Vagina (tissue), 2 donors: ENCODE measurements at places on chromosomes 4 and X.

DNA sequence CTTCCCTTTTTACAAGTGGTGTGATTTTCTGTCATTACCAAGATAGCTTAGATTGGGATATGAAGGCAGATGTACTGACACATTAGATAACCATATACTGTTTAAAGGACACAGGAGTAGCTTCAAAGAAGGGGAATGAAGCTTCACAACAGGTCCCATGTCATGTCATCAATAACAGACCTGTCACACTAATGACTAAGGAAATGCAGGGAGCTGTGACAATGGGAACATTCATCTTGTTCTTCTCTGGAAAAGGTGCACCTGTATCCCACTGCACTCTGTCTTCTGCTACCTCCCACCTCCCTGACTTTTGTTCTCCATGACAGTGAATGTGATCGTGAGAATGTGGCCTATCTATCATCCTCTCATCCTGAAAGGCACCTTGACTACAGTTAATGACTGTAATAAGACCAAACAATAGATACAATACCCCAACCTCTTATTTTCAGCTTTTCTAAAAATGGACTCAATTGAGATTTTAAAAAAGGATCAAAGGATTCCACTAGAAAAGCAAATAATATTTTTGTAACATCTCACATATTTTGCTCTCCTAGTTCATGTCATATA, 472.5 kb downstream of the STPG2 start:
- no peaks in the 10 kb centered on the region for H3K36me3 ChIP-seq
- DNase-seq: no peak
- no peaks in the 10 kb centered on the region for H3K27me3 ChIP-seq
- H3K27ac ChIP-seq: no peak overlapping the region
- H3K4me3 ChIP-seq: no peak overlapping the region
- H3K4me1 ChIP-seq: no peaks in the 10 kb centered on the region

DNA sequence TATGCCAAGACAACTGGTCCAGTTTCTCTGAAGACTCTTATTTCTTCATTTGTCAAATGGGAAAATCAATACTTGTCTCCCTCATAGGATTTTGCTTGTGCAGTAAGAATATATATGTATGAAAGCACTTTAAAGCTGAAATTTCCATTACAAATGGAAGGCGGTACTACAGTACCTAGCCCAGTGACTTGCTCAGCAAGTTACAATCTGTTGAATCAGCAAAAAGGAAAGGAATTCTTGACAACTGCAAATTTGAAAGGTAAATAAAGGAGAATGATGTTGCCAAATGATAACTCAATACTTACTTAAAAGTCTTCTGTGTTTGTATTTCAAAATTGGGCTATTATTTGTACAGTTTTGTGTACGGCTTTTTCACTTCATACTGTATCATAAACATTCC, 71.1 kb downstream of the PKD2 start:
- no peaks in the 10 kb centered on the region for H3K4me1 ChIP-seq
- peaks cover 4% of the 10 kb centered on the region for H3K36me3 ChIP-seq
- no peak overlapping the region for H3K4me3 ChIP-seq
- no peak overlapping the region for H3K27ac ChIP-seq
- no peaks in the 10 kb centered on the region for H3K27me3 ChIP-seq
- no peak for DNase-seq

DNA sequence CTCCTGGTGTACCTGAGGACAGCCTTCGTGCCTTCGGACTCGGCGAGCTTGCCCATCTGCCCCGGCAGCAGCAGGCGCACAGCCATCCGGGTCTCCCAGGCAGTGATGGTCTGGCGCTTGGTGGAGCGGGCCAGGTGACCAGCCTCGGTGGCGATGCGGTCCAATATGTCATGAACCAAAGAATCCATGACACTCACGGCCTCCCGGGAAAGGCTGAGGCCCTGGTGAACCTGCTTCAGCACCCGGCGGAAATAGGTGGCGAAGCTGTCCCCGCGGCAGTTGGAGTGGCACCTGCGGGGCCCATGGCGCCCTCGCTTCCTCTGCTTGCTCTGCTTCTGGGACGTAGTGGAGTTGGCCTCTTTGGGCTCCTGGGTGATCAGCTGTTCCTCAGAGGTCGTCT, 350 bp downstream of the H2BW1 start:
- no peak overlapping the region for H3K27ac ChIP-seq
- no peaks in the 10 kb centered on the region for H3K27me3 ChIP-seq
- no peak overlapping the region for H3K4me3 ChIP-seq
- H3K4me1 ChIP-seq: no peaks in the 10 kb centered on the region
- DNase-seq: no peak

DNA sequence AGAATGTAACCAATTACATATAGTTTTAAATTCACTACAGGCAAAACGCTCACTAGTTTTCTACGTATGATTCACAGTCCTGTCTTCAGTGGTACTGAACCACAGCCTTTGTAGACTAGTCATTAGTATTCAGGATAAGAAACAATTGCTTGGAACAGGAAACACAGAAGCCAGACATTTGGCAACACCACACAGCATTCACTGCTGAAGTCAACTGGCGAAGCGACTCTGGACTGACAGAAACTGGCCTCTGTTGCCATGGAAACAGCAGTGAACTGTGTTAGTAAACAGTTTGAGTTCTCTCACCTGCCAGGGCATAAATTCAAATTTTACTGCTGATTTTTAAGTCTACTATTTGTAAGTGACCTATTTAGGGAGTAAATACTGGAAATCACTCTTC, 57.6 kb downstream of the MAPK10 start:
- H3K36me3 ChIP-seq: no peaks in the 10 kb centered on the region
- no peaks in the 10 kb centered on the region for H3K27me3 ChIP-seq
- DNase-seq: no peak
- H3K27ac ChIP-seq: peak overlapping the region; percentile 22
- peaks cover 28% of the 10 kb centered on the region for H3K4me1 ChIP-seq

DNA sequence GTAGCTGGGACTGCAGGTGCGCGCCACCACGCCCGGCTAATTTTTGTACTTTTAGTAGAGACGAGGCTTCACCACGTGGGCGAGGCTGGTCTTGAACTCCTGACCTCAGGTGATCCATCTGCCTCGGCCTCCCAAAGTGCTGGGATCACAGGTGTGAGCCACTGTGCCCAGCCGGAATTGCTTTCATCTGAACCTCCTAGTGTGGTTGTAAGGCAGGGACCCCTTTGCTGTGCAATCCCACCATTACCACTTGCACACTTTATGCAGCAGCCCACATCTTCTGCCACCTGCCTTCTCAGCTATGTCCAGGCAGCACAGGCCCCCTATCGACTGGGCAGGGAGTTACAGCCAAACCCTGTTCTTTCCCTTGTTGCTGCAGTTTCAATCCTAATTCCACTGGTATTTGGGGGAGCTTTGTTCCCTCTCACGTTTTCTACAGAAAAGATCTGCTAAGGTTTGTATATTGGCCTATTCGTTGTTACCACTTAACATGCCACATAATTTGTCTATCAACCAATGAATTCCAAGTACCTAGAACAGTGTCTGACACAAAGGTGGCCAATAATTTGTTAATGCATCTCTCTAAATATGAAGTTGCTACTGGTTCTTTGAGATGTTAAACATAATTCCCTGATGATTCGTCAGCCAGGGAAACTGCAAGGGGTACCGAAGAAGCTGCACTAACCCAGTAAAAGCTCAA, 6.5 kb downstream of the RPL39 start:
- H3K27ac ChIP-seq: no peak overlapping the region
- H3K4me1 ChIP-seq: peaks cover 26% of the 10 kb centered on the region
- no peaks in the 10 kb centered on the region for H3K36me3 ChIP-seq

DNA sequence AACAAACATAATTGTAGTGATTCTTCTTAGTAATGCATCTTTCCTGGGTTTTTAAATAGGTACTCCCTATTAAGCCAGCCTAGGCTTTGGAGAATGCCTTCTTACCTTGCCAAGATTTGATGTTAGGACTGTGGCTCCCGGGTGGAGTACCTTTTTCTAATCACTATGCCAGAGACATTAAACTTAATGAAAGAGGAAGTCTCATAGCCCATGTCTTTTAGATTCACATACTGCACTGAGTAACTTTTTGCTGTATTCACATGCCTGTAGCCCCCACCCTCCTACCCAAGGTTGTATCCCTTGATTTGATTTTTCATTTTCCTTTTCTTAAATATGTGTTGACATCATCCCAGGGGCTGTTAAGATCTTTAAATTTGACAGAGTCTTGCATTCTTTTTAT, 104.2 kb upstream of the TLR2 start:
- no peaks in the 10 kb centered on the region for H3K4me1 ChIP-seq
- H3K27me3 ChIP-seq: no peaks in the 10 kb centered on the region
- DNase-seq: no peak
- no peaks in the 10 kb centered on the region for H3K36me3 ChIP-seq
- no peak overlapping the region for H3K4me3 ChIP-seq

DNA sequence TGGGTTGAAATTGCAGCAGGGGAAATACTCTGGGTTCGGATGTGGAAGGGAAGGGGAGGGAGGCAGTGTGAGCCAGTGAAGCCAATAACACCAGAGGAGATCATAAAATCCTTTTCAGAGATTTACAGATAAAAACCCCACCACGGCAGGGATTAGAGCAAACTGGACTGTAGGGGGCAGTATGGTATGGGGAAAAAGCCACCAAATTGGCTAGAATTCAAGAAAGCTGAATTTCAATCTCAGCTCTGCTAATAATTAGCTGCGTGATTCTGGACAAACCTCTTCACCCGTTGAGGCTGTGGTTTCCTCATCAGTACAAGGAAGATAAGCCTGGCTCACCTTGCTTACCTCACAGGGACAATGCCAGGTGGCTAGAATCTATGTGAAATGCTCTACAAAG, 108.1 kb downstream of the ATG4A start:
- peak; percentile 67 for DNase-seq
- peak overlapping the region; percentile 38 for H3K27ac ChIP-seq
- H3K4me3 ChIP-seq: no peak overlapping the region
- no peaks in the 10 kb centered on the region for H3K36me3 ChIP-seq
- no peaks in the 10 kb centered on the region for H3K27me3 ChIP-seq
- H3K4me1 ChIP-seq: no peaks in the 10 kb centered on the region

GRCh38 chrX:87403551-87403950, 114.1 kb upstream of the KLHL4 start:
- no peaks in the 10 kb centered on the region for H3K36me3 ChIP-seq
- H3K27me3 ChIP-seq: no peaks in the 10 kb centered on the region
- DNase-seq: no peak
